ENCODE measurements at places on chromosomes 3 and 15.

GRCh38 chr3:169945313-169945712 is 21.3 kb upstream of the SEC62 start:
- DNase-seq, result no peak

DNA sequence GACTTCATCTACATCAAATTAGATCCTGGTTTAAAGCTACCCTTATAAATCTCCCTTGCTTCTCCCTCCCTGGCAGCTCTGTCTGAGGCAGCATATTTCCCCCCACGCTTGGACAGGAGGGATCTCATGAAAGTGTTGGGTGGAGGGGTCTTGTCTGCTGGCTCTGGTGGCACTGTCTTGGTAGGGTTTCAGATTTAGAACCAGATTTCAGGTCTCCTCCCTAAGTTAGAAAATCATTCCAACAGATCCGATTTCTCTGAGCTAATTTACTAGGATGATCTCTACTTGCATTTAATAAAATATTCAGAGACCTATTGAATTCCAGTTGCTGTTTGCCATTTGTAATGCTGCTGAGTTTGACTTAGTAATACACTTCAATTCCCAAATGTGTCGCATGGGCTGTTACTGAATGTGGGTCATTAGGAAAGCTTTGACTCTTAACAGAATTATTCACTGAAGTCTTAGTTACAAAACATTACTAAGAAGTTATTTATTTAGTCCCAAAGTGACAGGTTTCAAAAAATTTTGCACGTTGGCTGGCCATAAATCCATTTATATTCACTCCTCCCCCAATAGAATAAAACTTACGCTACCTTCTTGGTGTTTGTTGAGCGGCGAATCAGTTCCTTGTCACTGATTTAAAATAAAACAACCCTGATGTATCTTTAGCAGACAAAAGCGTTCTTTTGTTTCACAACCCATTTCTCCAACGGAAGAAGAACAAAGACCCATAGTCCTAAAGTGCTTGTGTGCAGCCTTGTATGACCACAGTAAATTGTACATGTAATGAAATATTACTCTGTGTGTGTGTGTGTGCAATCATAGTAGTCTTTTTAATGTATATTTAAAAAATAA is 84.5 kb downstream of the TRAK1 start:
- DNase-seq, result no peak

DNA sequence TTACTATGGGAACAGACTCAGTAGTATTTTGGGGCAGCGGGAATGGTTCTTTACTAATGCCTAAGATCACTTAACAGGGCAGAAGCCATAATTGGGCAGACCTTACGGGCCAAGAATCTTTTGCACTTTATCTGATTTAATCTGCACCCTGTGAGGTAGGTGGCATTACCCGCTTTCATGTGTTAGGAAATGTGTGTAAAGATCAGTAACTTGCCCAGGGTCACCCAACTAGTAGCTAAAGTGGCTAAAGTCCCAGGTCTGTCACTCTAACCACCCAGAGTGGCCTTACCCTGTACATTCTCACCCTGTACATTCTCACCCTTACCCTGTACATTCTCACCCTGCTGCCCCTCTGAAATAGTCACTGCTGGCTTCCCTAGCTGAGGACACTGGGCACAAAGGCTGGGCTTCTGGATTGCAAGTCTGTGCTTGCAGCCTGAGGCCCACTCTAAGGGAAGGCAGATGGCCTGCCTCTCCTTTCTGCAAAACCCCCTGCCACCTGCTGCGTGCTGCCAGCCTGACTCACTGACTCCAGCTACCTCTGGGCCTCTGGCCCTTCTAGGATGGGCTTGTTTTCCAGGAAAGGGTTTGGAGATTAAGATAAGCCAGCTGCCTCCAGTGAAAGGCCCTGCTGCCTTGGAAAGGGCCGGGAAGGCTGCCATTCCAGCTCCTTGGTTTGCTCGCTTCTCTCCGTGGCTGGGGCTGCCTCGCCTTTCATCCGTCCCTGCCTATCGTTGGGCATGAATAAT is 37.5 kb upstream of the MYZAP start:
- DNase-seq, result no peak

DNA sequence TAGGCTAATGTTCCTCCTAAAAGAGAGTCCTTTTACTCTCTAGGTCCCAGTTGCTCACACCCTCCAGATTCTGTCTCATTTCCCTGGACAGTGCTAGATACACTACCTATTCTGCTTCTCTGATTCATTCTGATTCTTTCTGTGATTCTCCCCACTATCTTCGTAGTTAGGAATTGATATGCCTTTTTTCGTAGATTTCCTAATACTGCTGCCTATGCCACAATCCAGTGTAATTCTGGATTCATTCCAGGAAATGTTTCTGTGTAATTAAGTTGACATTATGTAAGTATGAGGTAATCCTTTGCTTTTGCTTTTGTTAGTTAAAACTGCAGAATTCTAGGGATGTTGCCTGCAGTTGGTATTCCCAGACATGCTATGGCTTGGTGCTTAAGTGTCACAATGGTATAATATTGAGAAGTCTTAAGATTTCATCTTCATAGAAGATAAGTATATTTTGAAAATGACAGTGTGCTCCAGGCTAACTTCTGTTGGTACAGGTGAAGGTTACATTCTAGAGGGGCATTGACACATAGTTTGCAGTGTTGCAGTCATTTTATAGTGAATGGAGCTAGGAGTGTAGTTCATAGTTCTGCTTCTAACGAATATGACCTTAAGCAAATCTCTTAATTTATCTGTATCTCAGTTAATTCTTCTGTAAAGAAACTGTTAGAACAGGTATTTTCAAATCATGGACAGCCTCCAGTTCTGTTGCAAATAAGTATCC is 54.3 kb downstream of the RIOX2 start:
- DNase-seq, result no peak

DNA sequence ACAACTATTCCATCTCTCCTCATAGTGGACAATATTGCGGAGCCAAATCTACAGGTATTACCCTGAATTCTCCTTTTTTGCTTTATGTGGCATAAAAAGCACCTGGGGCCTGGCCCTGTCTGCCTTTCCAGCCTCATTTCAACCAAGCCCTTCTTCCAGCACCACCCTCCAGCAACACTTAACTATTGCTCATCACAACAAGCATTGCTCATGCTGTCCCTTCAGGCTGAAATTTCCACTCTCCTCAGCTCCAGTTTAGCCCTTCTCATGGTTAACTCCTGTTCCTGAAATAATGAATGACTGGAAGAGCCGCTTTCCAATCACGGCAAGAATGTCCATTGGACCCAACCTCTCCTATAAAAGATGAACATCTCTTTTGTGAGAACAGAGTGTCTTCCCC is 107.4 kb downstream of the P2RY1 start:
- DNase-seq, result no peak

- no peak for DNase-seq
Observed at GRCh38 chr3:193809106-193809505, 216.1 kb downstream of the OPA1 start.
